A549 treated with AZD2906 at 1 μM for 4 hours (cell line): ENCODE measurements at places on chromosomes 1 and 21. TPM values are rescaled to one million over a fixed set of nuclear protein-coding genes. Genes with fewer than 3 reads are reported as not detected.

UCK2 gene
- total RNA-seq = 120 to 125 TPM (median 123 TPM) in 5 replicates

SLAMF9 gene
- 0.25 to 0.64 TPM (median 0.41 TPM) in 5 replicates for total RNA-seq

GPR37L1 gene
- total RNA-seq = 0.10 to 0.11 TPM (median 0.10 TPM) in 5 replicates

HLX gene
- total RNA-seq = 3.3 to 5.0 TPM (median 4.4 TPM) in 5 replicates

NTMT2 gene
- total RNA-seq = not detected in 5 replicates

FAM167B gene
- total RNA-seq = 0.29 to 0.88 TPM (median 0.45 TPM) in 5 replicates

TYW3 gene
- total RNA-seq = 15.7 to 17.7 TPM (median 16.0 TPM) in 5 replicates

LCE3B gene
- not detected in 5 replicates for total RNA-seq

ATP1A4 gene
- 0.07 TPM in 1 of 5 replicates, not detected in the others for total RNA-seq

CLDN19 gene
- not detected in 5 replicates for total RNA-seq

CD2 gene
- not detected in 5 replicates for total RNA-seq

DNALI1 gene
- 0.03 TPM in 1 of 5 replicates, not detected in the others for total RNA-seq

IRF2BP2 gene
- 65.1 to 89.3 TPM (median 80.2 TPM) in 5 replicates for total RNA-seq

TRIM17 gene
- total RNA-seq = not detected in 5 replicates

HRNR gene
- total RNA-seq = 0.01 TPM in 2 of 5 replicates, not detected in the others

CFHR4 gene
- not detected in 5 replicates for total RNA-seq

FCRL5 gene
- not detected in 5 replicates for total RNA-seq

SDC3 gene
- 8.3 to 12.4 TPM (median 12.0 TPM) in 5 replicates for total RNA-seq

SPRR2B gene
- not detected in 5 replicates for total RNA-seq

TCHHL1 gene
- total RNA-seq = not detected in 5 replicates

KRTAP25-1 gene
- total RNA-seq = not detected in 5 replicates

GJC2 gene
- total RNA-seq = 0.34 to 0.54 TPM (median 0.46 TPM) in 5 replicates

KMO gene
- 0.51 to 1.2 TPM (median 0.98 TPM) in 5 replicates for total RNA-seq

EPHA10 gene
- 0.95 to 1.4 TPM (median 1.1 TPM) in 5 replicates for total RNA-seq

C1orf185 gene
- total RNA-seq = not detected in 5 replicates

HDGF gene
- total RNA-seq = 403 to 447 TPM (median 425 TPM) in 5 replicates

FAM72B gene
- 5.3 to 6.8 TPM (median 5.8 TPM) in 5 replicates for total RNA-seq

IL20 gene
- 0.10 TPM in 1 of 5 replicates, not detected in the others for total RNA-seq

NBPF6 gene
- total RNA-seq = 0.02 TPM in 1 of 5 replicates, not detected in the others

IVL gene
- total RNA-seq = 0.06 to 0.18 TPM (median 0.11 TPM) in 4 of 5 replicates, not detected in the other

WDR77 gene
- total RNA-seq = 33.8 to 50.4 TPM (median 47.0 TPM) in 5 replicates

TMEM51 gene
- 25.2 to 29.1 TPM (median 27.8 TPM) in 5 replicates for total RNA-seq

PADI4 gene
- not detected in 5 replicates for total RNA-seq
